Left hindlimb (tissue), 1 donor: ENCODE measurements at places on chromosomes 1 and 21.
A peak's percentile ranks its signal among the peaks of the same experiment; 100 is the strongest.

- DNase-seq: no peak
Measured at GRCh38 chr21:43797415-43797814, 8.0 kb downstream of the RRP1 start.

DNA sequence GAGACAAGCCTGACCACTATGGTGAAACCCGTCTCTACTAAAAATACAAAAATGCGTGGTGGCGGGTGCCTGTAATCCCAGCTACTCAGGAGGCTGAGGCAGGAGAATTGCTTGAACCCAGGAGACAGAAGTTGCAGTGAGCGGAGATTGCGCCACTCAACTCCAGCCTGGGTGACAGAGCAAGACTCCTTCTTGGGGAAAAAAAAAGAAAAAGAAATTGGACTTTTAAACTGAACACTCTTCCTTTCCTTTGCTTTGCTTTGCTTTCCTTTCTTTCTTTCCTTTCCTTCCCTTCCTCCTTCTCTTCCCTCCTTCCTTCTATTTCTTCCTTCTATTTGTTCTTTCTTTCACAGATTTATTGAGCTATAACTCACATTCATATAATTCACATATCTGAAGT is 43.3 kb upstream of the PUM1 start:
- no peak for DNase-seq

DNA sequence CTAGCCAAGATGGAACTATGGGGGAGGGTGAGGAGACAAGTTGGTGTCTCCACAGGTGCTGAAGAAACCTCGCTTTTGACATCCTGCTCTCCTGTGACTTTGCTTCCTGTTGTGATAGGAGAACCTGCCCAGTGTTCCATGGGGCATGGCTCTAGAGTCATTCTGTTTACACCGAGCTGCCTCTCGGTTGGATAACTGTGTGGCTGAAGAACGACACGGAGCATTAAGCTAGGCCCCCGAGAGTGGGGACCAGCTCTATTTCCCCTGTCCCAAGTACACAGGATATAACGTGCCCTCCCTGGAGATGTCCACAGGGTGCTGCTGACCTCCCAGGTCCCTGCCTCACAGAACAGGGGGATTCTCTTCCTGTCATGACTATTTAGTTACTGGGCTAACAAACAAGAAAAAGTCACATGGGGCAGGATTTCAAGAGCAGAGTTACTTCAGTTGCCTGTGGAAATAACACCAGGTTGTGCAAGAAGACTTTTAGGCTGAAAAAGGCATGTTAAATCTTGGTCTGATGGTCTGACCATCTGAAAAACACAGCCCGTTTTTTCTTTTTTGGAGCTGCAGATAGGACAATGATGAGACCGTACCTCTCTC is 29.4 kb upstream of the PPP2R5A start:
- DNase-seq: no peak

GRCh38 chr1:37661401-37661800 is 26.7 kb upstream of the RSPO1 start:
- no peak for DNase-seq

- no peak for DNase-seq
Measured at GRCh38 chr21:43303275-43304178, 123.4 kb downstream of the SIK1 start.

- DNase-seq: no peak
Measured at GRCh38 chr1:156601892-156602291, 613 bp upstream of the GPATCH4 start.

DNA sequence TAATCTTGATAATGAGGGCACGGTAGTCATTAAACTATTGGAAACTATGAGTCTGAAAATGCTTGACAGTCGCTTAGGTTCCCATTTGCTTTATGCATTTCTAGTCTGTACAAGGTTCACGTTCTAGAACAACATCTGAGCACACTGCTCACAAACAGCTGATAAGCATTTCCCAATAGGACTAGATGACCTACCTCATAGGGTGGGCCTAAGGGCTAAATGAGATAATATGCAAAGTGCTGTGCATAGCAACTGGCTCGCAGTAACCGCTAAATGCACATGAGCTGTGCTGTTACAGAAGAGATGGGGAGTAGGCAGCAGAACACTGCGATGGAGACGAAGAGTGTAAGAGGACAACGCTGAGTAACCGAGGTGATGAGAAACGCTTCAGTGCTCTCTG is 628.0 kb downstream of the SMYD3 start:
- DNase-seq: no peak

DNA sequence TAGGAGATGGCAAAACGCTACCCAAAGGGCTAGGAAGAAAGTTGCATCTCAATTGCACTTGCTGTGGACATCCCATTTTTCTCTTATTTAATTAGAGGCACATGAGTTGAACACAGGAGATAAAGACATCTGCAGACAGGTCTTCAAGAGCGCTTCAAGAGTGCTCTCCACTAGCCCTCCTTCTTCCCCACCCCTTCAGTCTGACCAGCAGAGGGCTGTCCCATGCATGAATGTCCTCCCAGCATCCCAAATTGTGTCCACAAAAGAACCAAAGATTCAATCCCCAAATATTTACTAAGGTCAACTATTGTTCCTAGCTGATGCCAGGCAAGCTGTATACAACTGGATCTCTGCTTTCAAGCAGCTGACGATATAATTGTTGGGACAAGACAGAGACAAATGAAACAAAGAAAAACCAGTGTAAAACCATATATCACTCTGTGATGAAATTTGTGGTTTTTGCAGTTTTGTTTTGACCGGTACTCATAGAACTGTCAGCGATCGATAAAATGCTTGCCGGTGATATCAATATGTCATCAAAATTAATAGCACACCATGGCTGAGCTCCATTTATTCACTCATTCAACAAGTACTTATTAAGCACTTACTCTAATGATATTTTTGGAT is 174.2 kb downstream of the TNR start:
- DNase-seq: no peak

DNA sequence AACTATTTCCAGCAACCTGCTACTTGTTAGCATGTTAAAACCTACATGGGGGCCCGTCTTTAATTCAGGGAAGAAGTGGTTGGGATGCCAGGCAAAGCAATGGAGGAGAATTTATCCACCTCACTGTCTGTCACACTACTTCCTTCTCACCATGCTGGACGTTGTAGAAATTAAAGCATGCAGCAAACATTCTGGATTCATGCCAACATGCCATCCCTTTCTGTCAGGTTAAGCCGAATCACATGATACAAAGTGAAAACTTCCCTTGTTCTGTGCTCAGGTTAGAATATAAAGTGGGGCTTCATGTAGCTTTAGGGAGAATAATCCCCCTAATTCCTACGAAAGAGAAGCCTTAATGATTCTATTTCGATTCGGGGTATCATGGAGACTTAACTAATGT is 95.5 kb downstream of the ERG start:
- no peak for DNase-seq

- no peak for DNase-seq
Measured at GRCh38 chr1:159088546-159089183, 12.1 kb upstream of the AIM2 start.

DNA sequence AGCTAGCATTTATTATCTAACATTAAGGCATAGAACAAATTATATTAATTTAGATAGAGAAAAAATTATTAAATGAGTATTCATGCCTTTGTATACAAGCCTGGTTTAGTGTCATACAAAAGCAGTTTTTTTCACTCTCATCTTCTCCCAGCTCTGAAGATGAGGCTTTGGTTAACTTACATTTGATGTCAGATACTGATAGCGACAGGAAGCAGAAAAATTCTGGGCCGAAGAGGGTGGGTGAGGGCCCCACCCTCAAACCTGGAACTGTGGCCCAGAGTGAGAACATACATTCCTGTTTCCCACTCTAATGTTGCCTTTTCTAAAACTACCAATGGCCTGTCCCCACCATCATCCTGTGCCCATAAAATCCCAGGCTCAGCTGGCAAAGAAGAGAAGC is 15.0 kb downstream of the OR2T1 start:
- DNase-seq: no peak

DNA sequence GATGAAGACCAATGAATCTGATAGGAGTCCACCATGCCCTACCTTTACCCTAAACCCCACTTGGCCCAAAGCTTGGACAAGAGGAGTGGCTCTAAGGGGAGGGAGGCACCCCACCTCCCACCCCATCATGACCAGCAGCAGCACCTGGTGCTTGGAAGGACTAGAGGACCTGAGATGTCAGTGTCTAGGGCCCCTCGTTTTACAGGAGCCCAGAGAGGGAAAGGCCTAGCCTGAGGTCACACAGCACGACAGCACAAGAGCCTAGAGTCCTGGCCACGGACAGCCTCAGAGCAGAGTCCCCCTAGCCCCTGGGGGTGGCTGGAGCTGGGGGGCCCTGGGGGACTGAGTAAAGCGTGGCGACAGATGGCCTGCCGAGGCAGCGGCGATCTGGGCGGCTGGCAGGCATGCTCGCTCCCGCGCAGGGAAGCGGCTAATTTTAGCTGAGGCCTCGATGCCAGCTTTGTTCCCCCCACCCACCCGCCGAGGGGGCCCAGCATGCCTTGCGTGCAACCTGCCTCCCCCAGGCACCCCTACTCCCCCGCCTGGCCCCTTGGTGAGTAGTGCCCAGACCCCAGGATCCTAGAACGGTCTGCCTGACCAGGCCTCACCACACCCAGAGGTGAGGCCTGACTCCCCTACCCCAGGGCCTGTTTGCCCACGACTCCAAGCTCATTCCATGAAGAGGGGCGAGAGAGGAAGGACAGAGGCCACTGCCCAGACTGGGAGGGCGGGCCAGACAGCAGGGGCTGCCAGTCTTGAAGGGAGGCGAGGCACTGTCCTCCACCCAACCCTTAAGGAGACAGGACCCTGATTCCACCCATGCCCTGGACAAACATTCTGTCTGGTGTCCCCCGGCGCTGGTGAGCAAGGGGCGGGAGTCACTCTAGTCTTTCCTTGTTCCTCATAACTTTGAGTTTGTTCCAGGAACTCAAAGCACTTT is 39.0 kb downstream of the AHDC1 start:
- no peak for DNase-seq

GRCh38 chr1:53783056-53783455 is 44.1 kb upstream of the GLIS1 start:
- DNase-seq: no peak

- DNase-seq: peak; percentile 42
Measured at GRCh38 chr1:198902655-198903054, 263.8 kb downstream of the PTPRC start.

DNA sequence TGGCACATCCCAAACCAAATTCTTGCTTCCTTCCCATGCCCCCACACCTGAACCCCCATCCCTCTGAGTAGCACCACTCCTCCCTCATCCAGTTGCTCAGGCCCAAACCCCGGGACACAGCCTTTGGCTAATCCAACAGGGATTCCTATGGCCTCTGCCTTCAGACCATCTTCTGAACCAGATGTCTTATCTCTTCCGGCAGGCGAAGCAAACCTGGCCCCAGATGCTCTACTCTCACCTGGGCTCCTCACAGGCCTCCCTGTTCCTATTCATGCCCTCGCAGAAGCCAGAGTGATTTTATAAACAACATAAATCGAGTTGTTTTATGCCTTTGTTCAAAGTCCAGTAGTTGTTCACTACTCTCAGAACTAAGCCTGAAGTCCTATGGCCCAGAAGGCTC is 12.5 kb upstream of the KCNA2 start:
- no peak for DNase-seq

DNA sequence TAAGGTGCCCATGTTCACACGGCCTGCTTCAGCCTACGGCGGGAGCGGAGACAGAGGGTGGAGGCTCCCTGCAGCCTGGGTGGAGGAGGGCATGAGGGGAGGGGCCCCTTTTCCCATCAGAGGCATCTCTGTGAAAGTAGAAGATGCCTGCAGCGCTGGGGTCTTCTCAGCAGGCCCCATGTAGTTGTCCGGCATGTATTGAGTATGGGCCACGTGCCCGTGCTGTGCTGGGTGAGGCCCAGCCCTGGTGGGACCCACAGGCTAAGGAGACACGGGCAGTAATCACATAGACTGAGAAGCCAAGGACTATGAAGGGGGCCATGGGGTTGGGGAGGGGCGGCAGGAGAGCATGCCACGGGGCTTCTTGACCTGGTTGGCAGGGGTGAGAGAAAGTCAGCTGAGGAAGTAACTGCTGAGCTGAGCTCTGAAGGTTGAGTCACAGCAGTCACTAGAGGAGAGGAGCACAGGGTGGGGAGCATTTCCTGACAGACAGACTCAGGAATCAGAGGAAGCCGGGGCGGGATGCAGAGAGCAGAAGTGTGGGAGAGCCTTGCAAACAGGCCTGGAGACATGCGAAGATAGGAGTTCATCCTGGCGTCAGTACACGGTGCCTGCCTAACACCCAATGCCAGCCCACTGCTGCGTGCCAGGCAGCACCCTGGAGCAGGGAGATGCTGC is 21.6 kb downstream of the PSEN2 start:
- DNase-seq: no peak

GRCh38 chr1:79848316-79848715 is 841.8 kb upstream of the ADGRL4 start:
- no peak for DNase-seq

GRCh38 chr1:119611701-119612113 is 36.4 kb downstream of the ZNF697 start:
- no peak for DNase-seq

DNA sequence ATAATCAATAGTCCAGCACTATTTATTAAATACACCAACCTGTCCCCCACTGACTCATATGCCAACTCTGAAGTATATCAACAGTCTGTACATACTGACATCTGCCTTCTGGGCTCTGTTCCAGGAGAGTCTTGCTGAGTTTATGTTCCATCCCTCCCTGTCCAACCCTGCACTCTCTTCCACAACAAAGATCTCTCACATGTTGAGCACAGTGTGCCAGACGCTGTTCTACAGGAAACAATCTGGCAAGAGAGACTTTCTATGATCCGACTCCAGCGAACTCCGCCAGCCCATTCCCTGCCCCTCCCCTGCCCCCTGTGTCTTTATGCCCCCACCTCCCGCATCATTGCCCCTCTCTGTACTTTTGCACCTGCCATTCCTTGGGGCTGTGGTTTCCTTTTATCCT is 3.4 kb downstream of the LACTBL1 start:
- DNase-seq: peak; percentile 66

DNA sequence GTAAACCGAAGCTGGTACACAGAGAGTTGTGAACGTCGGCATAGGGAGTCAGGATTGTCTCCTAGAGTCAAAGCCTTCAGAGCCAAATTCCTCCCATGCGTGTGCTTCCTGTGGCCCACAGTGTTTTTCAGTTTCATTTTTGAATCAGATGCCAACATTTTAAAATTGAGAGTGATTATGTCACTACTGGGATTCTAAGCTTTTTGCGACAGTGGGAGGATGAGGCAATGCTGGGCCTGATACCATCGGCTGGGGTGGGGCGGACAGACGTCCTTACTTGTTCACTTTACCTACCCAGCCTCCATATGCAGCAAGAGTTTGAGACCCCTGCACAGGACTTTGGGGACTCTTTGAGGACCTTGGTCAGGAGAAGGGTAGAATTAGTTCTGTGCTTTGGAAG is 1.3 kb upstream of the KLHDC7A start:
- DNase-seq: no peak

- no peak for DNase-seq
Measured at GRCh38 chr21:31142600-31142999, 104.3 kb upstream of the KRTAP19-8 start.

DNA sequence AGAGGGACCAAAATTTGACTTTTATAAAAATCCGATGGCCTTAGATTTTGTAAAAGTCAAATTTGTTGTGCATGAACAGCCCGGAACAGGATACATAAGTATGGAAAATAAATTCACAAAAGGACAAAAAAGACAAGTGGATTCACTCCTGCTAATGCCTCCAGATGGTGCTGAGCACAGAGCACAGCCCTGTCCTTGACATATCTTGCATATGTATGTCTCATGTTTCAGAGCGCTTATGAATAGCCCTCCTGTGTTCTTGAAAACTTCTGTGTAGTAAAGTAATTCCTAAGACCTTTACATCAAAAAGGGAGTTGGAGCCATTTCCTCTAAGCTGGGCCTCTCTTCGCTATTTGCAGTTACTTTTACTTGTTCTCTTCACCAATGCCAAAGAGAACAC is 110.7 kb upstream of the RAB3GAP2 start:
- no peak for DNase-seq
